Omental fat pad (tissue), 4 donors: ENCODE measurements at places on chromosomes 2 and 18.

DNA sequence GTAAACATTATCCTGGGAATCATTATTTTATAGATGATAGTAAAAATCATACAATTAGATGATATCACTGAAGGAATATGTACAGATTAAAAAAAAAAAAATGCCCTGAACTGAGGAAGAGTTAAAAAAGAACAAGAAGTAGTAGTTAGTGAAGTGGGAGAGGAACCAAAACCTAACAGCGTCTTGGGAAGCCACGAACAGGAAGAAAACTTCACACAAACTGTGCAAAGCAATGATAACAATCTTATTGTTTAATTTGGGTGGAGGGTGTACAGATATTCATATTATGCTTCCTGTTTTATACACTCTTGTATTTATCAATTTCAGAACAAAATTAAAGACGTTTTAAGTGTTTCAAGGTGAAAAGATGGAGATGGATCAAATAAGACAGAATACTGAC, 3.5 kb downstream of the HEATR5B start:
- no peak for DNase-seq

DNA sequence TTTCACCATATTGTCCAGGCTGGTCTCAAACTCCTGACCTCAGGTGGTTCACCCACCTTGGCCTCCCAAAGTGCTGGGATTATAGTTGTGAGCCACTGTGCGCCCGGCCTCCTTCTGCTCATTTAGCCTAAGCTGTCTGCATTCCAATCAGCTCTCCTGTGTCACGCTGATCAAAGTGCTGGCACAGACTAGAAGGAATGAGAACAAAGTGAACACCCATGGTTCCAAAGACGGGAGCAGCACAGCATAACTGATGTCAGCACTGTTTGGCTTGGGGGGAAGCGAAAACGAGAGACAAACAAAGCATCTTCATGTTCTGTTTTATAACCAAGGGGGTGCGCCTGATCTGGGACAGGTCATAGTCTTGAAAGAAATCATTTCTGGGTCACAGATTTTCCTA, 43.3 kb downstream of the DIPK1C start:
- DNase-seq, result no peak

DNA sequence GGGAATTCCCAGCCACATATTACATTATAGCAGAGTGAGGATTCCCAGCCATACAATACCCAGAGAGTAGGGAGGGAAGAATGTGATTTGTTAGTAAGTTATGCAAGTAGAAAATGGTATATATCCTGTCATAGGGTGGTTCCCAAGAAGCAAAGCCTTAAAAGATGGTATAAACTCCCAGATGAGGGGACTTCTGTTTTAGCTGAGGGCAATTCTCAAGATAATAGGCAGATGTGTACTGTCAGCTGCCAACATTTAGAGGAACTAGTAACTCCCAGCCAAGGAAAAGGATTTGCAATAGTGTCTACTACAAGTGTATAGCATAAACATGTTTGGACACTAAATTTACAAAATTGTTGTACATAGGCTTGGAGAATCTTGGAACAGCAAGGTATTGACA, 86.5 kb downstream of the XDH start:
- no peak for DNase-seq

DNA sequence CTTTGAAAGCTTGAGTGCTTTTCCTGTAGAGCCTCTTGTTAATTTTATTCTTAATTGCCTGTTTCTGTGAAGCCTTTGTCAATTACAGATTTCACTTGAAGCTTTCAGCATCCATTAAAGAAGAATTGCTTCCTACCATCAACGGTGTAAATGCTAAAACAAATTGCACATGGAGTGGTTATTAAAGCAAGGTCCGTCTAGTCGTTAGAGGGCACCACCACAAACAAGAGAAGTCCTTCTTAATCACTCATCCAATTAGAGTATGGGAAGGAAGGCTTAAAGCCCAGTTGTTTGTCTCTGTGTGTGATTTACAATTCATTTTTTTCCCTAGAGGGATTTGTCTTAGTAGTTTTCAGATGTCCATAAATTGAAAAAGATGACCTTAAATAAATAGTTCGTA, 1.6 kb downstream of the KCNJ3 start:
- no peak for DNase-seq

- DNase-seq, result no peak
These were observed 11.2 kb upstream of the GALM start for GRCh38 chr2:38654528-38655381.

GRCh38 chr2:195613922-195614321, 43.1 kb upstream of the SLC39A10 start:
- DNase-seq, result no peak

DNA sequence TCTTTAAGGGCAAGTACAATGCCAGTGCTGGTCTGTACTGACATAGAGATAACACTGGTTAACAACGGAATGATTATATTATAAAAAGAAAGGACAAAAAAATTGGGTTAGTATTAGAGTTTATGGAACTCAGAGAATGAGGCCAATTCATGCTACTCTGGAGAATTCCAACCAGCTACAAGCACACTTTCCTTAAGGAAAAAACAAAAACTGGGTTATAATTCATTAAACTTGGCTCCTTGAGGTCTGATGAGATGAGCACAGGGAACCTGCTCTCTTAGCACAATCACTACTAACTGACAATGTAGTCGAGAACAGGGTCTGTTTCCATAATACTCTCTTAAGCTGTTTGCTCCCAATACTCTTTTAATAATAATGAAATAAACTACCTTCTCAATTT, 165.3 kb downstream of the NRXN1 start:
- DNase-seq, result no peak

DNA sequence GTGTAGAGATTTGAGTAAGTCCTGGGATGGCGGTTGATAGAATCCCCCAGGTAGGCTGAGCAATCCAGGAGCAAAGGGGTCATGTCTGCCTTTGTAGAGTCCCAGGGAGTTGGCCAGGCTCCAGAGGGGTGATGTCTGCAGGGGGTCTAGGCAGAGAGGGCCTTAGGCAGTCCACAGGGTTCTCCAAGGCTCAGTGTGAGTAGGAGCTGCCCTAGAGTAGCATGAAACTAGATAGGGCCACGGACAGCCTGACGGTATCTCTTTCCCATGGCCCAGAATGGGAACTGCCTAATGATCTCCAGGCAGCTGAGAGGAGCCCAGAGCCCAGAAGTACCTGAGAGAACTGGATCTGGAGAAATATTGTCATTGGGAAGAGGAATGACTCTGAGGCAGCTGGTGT, 9.0 kb upstream of the FAM136A start:
- DNase-seq, result no peak

- no peak for DNase-seq
These were observed 75.3 kb downstream of the REV1 start for GRCh38 chr2:99414566-99414965.

GRCh38 chr2:24766609-24767008, 26.6 kb downstream of the PTRHD1 start:
- no peak for DNase-seq

DNA sequence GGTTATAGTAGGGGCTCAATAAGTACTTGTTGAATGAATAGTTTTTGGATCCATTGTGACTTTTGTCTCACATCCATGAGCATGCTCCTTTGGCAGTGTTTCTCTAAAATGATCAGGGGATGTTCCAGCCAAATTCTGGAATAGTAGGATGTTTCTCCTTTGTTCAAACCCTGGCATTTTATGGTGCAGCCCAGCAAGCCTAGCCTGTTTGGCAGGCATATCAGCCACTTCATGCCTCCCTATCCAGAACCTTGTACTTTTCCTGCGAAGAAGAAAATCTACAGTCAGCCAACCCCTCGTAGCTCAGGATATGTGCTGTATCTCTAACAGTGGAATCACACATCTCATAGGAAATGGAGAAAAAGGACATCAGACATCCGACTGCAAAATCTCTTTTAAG, 27.1 kb upstream of the RPRD1A start:
- no peak for DNase-seq
